ENCODE measurements at places on chromosomes 12 and 14.

DNA sequence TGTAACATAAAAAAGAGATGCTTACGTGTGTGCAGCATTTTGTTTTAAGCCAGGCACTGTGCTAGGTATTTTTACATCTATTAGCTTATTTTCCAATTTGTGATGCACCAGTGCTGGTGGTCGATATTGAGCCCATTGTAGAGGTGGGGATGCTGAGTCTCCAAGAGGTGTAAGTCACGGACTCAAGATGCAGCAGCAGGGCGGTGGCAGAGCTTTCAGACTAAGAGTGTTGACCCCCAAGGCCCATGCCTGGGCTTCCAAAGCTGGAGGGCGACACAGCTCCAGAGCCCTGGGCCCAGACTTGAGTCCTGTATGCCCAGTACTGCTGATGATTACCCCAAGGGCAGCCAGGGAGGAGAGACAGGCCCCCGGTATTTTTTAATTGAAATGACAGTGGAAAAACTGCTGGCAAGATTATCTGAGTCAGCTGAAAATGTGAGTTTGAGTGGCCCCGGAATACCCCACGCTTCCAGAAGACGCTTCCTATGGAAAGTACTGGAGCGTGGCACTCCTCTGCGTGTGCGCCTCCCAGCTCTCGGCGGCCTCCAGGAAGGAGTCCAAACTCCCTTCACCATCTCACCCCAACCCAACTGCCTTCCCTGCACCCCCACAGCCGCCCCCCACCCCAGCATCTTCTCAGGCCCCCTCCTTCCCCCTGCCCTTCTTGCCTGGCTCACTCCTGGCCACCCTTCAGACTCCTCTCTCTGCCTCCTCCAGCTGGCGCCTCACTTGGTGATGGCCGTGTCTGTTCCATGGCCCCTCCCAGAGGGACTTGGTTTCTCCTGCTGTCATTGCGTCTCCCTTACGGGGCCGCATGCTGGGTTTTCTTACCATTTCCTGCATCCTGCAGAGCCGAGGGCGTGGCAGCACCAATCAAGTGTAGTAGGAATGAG, 40.7 kb downstream of the ELK3 start:
- DNase-seq, result no peak

DNA sequence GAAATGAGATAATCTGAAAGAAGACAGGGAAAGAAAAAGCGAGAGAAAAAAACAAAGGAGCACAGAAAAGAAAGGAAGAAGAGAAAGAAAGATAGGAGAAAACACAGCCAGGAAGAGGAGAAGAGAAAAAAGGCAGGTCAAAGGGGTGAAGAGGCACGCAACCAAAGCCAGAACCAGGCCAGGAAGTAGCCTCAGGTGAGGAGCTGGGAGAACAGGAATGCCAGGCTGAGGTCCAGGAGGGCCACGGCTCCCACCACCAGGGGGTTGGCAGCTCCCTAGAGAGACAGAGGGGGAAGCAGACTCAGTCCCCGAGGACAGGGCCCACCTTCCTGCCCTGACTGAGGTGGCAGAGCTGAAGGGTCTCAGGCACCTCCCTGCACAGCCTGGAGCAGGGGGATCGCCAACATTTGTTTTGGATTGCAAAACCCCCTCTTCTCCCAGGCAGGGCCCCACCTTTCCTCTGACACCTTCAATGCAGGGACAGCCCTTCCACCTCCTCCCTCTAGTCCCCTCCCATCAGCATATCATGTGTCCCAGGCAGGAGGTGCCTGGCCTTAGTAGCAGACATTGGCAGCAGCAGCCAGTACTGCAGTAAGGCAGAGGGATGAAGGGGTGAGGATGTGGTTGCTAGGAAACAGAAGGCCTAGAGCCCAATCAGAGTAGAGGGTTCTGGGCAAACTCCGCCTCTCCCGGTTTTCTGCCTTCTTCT, 2.0 kb upstream of the AP1G2 start:
- no peak for DNase-seq

DNA sequence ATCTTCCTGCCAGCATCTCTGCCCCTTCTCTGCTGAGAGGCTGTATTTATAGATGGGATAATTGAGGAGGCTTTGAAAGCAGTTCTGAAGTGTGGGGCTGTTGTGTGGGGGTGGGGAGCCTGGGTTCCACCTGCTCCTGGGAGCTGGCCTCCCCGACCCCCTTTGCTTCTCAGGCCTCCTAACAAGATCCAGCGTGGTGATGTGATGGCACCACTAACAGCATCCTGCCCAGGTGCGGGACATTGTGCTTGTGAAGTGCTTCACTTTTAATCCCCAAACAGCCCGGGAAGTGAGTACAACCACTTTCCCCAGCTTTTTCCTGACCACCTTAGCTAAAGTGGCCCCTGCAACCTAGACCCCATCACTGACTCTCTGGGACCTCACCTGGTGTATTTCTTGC, 95.1 kb upstream of the NRXN3 start:
- no peak for DNase-seq

GRCh38 chr12:59929110-59929509, 333.3 kb downstream of the SLC16A7 start:
- no peak for DNase-seq

- no peak for DNase-seq
These were observed 158.5 kb downstream of the TGFB3 start for GRCh38 chr14:75823334-75823733.

DNA sequence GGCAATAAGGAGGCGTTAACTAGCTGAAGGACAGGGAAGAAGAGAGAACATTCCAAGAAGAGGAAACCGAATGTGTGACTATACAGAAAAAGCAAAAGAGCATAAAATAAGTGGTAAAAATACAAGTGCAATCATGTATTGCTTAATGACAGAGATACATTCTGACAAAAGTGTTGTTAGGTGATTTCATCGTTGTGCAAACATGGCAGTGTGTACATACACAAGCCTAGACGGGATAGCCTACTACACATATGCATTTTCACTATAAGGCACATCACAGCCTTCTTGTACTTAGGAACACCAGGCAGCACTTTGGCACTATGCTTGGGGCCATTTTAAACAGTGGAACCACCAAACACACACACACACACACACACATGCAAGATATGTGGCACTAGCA, 299.3 kb downstream of the BCAT1 start:
- DNase-seq, result no peak

DNA sequence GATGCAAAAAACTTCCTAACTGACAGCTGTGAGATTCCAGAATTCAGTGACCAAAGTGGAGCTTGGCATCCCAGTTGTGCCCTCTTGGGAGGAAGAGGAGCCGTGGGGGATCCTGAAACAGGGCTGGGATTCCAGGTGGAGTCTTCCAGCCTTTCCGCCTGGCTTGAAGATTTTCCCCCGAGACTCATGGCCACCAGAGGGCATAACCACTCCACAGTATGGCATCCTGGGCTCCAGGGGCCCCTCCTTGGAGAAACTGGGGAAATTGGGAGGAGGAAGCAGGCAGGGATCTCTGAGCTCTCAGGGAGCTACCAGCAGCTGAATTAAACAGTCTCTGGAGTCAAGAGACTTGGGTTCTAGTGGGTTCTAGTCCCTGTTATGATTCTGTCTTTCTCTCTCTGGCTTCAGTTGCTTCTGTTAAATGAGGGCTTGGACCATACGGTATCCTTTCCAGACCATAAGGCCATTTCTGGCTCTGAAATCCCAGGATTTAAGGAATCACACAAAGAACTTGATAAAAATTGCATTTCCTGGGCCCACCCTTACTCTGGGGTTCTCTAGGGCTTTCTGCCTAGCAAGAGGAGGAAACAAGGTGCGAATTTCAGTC, 2.6 kb upstream of the TAMALIN start:
- DNase-seq, result peak; percentile 33

DNA sequence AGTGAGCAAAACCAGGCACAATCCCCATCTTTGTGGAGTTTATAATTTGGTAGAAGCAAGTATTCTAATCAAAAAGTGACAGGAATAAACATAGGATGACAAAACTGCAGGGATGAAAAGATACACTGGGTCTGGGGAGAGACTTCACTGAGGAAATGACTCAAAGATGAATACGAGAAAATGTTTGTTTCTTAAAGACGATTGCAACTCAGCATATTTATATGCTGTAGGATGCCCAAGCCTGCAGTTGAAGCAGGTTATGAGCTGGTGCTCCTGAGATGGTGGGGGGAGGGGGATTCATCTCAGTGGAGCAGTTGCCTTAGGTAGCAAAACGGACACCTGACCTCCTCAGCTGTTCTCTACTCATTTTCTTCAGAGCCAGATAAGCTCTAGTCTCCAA, 13.4 kb upstream of the SLC38A4 start:
- DNase-seq, result no peak

GRCh38 chr14:63179383-63179782, 24.9 kb upstream of the RHOJ start:
- DNase-seq, result no peak

DNA sequence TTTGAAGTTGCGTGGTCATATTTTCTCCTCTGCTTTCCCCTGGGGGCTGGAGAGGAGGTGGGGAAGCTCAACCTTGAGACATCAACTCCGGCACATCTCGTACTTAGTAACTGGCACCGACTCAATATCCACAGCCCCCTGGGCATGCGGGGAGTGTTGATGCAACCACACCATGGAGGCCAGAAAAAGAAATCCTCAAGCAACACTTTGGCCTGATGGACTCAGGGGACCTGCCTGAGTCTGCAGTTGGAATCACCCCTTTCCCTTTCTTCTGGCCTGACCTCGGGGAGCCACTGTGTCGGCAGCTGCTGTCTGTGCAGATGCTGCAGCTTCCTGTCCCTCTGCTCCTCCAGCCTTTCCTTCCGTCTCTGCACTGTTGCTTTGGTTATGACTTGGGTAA, 11.4 kb upstream of the AACS start:
- no peak for DNase-seq

DNA sequence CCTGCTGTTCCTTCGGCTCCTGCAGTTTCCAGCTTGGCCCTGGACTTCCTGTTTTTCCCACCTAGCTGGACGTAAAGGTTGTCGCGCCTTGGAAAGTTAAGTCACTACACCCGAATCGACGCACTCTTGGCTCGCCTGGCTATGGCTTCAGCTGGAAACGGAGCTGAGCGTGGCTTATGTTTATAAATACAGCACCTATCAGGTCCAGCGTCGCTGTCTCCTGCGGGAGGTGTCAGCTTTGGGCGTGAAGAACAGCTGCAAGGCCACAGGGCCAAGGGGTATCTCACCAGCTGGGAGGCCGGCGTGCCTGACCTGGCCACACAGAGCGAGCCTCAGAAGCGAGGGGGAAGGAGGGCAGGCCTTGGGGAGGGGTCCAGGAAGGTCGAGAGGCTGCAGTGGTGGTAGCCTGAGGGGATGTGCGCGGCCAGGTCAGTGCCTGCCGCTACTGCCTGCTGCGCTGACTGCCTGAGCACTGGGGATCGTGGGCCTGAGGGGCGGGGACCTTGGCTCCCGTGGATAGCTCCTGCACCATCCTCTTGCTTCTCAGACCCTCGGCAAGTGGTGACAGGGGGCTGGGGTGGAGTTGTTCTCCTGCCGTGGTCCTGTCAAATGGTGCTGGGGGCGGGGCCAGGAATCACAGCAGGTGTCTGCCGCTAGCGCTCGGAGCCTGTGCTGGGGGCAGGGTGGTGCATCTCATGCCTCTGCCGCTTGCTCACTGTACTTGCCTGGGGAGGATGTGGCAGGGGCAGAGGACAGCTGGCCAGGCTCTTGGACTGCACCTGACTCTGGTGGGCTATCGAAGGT, 12.5 kb downstream of the PACS2 start:
- no peak for DNase-seq

GRCh38 chr12:25855716-25856115, 102.8 kb upstream of the RASSF8 start:
- no peak for DNase-seq

GRCh38 chr14:74955229-74956026, at the start of gene PGF:
Gene PGF (minus strand): TSS chr14:74955597. CDS start chr14:74955242, 355 bp downstream.
- DNase-seq, result peak; percentile 20

GRCh38 chr12:52253391-52254179, 20.5 kb downstream of the KRT7 start:
- no peak for DNase-seq

- DNase-seq, result no peak
These were observed 365.4 kb downstream of the AEBP2 start for GRCh38 chr12:19804737-19805136.

GRCh38 chr12:108856428-108857157, 790 bp downstream of the SSH1 start:
- peak; percentile 27 for DNase-seq
